Esophagus squamous epithelium (tissue), 5 donors: ENCODE measurements at places on chromosomes 2 and 18.

DNA sequence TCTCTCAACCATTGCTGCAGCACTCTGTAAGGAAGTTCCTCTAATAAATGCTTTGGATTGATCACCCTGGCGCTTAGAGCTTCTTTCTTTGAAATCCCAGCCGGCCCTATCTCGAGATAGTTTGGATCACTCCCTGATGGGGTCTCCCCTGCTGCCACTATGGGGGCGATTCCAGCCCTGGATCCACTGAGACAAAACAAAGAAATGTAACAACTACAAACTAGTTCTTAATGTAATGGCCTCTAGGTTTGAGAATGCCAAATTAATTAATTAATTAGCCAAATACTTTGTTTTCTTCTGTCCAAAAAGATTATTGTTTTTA is 15.2 kb downstream of the SRSF7 start:
- H3K27ac ChIP-seq: peak overlapping the region; percentile 73
- DNase-seq: no peak
- no peaks in the 10 kb centered on the region for H3K27me3 ChIP-seq
- no peak overlapping the region for H3K4me3 ChIP-seq

GRCh38 chr2:17822445-17823117 is 6.3 kb downstream of the MSGN1 start:
- H3K4me3 ChIP-seq: no peak overlapping the region
- H3K27ac ChIP-seq: no peak overlapping the region
- H3K36me3 ChIP-seq: no peaks in the 10 kb centered on the region
- peaks cover 39% of the 10 kb centered on the region for H3K4me1 ChIP-seq
- DNase-seq: no peak

DNA sequence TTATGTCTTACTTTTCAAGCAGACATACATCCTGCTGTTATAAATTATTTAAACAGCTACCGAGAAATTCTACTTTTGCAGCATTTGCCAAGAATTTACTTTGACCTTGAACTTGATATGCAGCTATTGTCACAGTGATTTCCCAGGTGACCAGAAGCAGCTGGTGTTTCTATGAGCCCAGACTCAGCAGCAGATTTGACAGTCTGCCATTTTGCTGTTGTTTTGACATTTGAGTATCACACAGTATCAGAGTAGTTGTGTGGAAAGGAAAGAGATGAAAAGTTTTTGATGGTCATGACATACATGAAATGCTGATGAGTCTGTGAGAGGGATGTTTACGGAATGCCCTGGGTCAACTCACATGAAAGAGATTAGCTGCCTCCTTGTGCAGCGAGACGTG is 6.6 kb upstream of the CCDC195 start:
- H3K27me3 ChIP-seq: no peaks in the 10 kb centered on the region
- H3K4me1 ChIP-seq: no peaks in the 10 kb centered on the region
- no peak for DNase-seq
- no peaks in the 10 kb centered on the region for H3K36me3 ChIP-seq

GRCh38 chr18:23703057-23703986 is 14.1 kb downstream of the LAMA3 start:
- no peaks in the 10 kb centered on the region for H3K36me3 ChIP-seq
- no peaks in the 10 kb centered on the region for H3K27me3 ChIP-seq
- DNase-seq: no peak
- no peak overlapping the region for H3K27ac ChIP-seq

DNA sequence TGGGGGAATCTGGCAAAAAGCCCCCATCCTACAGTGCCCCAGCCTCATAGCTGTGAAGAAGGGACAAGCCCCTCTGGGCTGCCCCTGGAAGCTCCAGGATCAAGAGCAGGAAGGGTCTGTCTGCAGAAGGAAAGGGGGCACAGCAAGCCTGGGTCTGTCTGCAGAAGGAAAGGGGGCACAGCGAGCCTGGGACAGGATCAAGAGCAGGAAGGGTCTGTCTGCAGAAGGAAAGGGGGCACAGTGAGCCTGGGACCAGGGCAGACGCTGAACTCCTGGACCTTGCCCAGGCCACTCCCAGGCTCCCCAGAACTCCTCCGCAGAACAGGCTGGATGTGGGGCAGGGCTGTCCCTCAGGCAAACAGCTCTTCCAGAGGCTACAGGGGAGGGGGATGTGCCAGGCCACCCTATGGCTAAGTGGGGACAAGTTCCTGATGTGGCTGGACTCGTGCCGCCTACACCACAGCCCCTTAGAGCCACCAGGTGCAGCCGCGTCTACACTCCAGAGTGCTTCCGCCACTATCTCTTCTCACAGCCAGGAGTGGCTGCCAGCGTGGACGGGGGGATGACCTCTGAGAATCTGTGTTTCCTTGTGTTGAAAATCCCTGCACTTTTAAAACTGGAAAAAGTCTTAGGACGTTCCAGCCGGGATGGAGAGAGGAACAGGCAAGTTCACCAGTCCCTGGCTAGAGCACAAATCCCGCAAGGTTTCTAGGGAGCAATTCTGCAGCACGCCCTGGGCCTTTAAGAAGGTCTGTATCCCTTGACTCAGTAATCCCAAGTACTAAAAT is 20.8 kb downstream of the KIF1A start:
- H3K4me3 ChIP-seq: no peak overlapping the region
- no peaks in the 10 kb centered on the region for H3K36me3 ChIP-seq
- no peak for DNase-seq
- no peak overlapping the region for H3K27ac ChIP-seq
- no peaks in the 10 kb centered on the region for H3K4me1 ChIP-seq
